ENCODE measurements at places on chromosomes 7 and 10.
A peak's percentile ranks its signal among the peaks of the same experiment; 100 is the strongest.

- no peak for DNase-seq
Measured at GRCh38 chr10:69119896-69120295, 4.1 kb upstream of the VPS26A start.

DNA sequence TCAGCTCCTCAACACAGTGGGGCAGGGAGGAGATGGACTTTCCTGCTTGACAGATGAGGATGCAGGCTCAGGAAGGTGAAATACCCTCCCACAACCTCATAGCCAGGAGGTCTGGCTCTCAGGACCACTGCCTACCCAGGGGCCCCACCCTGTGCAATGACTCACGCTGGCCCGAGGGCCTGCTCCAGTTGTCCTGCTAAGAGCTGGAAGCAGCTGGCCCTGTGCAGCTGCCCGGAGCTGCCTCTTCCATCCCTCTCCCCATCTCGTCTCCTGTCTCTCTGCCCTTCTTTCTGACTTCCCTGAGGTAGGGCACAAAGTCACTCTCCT is 123.9 kb downstream of the ZMIZ1 start:
- DNase-seq = no peak

- no peak for DNase-seq
Measured at GRCh38 chr7:143422033-143422432, 13.4 kb upstream of the EPHA1 start.

GRCh38 chr10:3963191-3963673 is 178.2 kb upstream of the KLF6 start:
- no peak for DNase-seq

- DNase-seq = no peak
Measured at GRCh38 chr7:129225931-129226572, 1.2 kb downstream of the AHCYL2 start.

DNA sequence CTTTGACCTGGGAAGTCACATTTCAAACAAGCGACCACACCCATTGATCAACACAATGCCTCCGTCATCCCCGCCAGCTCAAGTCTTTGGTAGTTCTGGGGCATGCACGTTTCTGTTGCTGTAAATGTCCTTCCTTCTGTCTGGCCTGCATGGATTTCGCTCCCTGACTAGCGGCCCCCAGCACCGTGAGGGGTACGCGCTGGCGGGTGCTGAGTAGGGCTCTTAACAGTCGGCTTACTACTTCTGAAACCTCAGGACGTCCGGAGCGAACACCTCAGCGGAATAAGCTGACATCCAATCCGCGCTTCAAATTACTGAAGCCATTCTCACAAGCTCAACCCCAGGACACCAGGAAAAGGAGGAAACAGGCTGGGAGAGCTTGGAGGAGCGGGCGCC is 505 bp downstream of the NUDCD3 start:
- DNase-seq = peak; percentile 21

DNA sequence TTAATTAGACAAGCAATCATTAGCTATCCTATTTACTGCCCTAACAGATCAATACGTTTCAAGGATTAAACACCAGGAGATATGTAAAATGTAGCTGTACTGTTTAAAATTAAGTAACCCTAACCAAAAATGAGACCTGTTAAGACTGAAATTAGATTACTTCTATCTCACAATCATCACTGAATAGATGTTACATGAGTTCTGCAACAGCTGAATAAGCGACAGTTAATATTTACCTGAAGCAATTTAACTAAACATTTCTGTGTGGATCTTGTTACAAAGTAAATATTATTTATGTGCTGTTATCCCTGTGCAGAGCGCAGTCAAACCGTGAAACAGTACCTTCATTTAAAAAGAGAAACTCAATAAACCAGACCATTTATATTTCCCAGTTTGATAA is 122.5 kb downstream of the RELN start:
- no peak for DNase-seq

GRCh38 chr7:50629238-50629901 is 64.2 kb upstream of the DDC start:
- DNase-seq = no peak

DNA sequence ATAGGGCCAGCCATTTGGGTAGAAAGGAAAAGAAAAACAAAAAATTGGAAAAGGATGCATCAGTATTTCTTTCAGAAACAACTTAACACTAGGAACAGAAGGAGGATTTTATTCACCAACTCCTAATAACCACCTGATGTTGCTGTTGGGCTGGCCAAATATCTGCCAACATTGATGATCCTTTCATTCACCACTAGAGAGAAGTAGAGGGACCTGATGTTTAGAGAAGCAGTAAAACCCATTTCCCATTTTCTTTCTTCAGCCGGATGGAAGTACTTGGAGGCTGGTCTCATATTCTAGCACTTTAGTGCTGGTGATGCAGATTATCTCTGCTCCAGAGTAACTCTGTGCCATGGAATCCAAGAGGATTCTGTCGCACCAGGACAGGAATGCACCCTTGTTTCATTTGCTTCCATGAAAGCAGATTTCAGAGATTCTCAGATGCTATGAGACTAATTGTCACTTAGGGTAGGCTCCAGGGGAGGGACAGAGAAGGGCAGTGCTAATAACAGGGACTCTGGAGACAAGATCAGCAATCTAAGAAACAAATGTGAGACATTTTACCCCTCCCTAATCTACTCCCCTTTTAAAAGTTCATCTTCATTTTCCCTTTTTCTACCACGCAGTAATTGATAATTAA is 3.1 kb downstream of the KLLN start:
- DNase-seq = no peak

- DNase-seq = no peak
Measured at GRCh38 chr10:52633266-52633665, 139.3 kb downstream of the MBL2 start.

DNA sequence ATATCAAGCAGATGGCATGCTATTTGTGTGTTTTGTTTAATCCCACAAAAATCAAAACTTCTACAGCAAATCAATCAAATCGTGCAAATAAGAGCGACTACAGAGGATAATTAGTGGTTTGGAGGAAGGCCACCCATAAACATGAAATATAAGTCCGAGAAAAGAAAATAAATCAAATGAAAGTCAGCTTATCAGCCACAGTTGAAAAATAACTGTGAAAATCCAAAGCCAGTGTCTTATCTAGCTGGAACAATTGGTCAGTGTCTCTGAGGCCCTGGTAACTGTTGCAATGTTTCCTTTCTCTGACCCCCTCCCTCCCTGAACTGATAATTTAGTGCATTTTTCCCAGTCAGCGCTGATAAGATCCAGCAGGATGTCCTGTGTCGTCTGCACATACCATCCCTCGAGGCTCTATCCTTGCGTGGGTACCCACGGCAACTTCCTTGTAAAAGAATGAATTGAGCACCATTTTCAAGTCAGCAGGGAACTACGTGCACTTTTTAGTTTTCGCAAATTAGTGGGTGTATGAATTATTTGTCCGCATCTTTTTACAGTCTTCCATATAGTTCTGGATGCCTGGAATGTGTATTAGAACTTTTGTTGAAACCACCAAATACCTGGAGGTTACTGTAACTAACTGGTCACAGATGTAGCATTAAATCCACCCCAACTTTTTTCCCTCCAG is 10.8 kb upstream of the JCAD start:
- DNase-seq = no peak

- no peak for DNase-seq
Measured at GRCh38 chr10:101828766-101829551, 10.7 kb upstream of the OGA start.

DNA sequence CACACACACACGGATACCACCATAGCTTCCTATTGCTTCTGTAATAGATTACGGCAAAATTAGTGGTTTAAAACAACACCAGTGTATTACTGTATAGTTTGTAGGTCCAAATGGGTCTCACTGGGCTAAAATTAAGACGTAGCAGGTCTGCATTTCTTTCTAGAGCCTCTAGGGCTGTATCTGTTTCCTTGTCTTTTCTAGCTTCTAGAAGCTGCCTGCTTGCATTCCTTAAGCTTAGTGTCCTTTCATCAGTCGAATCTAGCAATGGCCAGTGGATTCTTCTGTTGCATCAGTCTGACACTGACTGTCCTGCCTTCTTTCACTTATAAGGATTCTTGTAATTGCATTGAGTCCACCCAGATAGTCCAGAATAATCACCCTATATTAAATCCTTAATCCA is 882.3 kb downstream of the PCDH15 start:
- DNase-seq = no peak

DNA sequence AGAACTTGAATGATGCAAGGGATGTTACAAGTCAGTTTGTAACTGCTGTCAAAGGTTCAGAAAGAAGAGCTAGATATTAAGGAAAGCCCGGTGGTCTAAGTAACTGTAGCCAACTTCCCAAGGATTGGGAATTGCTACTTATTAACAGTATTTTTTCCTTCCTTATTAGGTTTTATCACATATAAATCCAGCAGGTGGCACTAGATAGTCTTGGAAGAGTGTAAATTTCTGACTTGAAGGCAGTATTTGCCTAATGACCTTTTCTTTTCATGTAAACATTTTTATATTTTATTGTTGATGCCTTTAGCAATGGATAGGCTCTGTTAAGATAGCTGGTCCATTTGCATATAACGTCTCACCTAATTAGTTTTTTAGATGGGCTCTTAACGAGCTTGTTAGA is 51.2 kb downstream of the ANLN start:
- DNase-seq = no peak

DNA sequence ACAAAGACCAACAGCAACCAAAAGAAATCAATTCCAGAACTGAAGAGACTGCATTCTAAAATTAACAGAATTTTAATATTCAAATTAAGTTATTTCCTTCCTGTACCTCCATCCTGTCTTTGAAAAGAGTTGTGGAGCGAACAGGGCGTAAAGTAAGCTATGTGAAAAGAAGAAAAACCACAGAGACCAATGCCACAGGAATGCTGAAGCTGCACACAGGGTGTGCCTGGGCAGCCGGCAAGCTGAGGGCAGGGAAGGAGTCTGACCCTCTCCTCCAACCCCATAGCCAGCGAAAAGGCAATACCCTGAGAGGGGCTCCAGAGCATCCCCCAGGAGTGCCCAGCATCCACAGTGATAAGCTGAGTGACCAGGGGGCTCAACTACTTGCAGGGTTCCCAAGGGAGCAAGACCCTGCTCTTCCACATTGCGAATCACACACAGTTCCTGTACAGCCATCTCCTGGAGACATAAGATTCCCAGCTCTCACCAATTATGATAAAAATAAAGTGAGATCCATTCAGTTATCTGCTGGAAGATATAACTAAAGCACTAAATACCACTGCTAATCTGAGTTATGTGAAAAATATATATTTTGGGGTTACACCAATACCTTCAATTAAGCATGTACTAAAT is 93.8 kb downstream of the PARD3 start:
- no peak for DNase-seq

DNA sequence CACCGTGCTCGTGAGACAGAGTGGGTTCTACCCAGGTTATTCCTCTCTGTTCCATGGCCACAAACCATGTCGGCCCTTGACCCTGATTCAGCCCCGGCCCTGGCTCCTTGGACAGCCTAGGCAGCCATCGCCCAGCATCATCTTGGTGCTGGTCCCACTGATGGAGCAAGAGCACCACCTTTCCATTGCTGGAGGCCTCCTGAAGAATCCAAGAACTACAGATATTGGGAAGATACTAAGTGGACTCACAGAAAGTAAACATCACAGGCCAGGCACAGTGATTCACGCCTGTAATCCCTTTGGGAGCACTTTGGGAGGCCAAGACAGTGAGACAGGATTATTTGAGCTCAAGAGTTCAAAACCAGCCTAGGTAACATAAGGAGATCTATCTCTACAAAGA is 125.1 kb downstream of the NT5C2 start:
- no peak for DNase-seq

DNA sequence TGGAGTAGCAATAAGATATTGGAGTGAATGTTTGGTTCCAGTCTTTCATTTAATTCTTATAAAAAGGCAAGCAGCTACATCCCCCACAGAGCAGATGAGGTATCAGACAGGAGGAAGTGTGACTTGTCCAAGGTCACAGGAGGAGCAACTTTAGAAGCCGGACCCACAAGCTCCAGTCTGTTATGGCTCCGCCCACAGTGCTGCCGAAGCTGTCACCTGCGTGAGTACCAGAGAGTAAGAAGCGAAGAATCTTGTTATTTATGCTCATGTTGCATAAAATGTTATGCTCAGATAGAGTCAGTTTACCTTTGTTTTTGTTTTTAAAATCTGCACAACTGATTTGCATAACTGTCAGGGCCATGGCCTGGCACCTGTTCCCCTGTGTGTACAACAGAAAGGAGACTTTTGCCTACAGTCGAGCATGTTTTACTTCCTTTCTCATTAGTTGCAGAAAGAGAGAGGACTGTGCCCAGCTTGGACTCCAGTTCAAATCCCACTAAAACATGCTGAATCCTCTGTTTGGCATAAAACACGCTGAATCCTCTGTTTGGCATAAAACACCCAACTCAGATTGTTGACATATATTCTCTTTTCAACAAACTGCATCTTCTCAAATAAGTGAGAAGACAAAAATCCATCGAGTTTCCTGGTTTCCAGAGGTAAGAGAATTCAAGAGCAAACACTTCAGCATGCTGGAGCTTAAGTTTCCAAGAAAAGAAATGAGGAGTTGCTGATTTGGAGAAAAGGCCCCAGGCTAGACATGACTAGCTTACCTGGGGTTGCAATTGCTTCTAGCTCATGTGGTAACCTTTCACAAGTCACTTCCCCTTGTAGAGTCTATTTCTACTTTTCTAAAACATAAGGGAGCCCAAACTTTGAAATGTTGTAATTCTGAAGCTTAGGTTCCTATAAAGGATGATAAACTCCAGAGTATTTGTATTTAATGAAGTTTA is 409.8 kb upstream of the ZMIZ1 start:
- no peak for DNase-seq

DNA sequence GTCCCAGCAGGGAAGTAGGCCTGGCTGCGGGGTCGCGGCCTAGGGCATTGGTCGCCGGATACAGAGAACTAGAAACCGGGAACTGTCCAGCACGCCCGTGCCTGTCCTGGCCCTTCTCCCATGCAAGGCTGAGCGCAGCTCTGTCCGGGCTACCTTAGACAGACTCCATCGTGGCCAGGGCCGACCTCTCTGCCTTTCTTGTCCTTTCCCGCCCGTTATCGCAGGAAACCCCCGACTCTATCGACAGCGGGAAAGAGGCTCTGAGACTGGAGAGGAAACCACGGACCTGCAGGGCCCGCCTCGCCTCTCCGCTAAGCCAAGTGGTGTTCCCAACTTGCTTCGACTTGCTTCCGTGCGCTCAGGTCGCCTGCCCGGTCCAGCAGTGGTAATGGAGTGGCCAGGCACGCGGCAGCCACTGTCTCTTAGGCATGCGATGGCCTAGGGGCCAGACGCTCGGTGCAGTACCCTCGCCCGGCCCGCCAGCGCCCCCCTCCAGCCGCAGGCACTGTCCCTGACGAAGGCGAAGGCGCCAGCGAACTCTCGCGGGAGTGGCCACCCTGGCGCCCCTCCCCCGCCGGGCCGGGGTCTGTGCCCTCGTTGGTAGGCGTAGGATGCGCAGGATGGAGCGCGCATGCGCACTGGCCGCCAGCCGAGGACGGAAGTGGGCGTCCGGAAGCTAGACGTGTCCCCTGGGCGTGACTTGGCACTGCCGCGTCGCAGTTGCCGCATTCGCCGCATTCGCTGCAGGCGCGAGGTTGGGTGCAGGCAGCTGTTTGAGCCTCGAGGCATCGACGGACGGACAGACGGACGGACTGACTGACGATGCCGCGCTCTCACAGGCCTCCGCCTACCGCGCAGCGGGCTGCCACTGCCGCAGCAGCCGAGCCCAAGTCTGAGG is 54.4 kb downstream of the MCMBP start:
- no peak for DNase-seq

- no peak for DNase-seq
Measured at GRCh38 chr10:119706521-119707278, 19.1 kb upstream of the INPP5F start.

Measured in T-helper 22 cell (primary cell).